Lung microvascular endothelial cell (primary cell): ENCODE measurements at places on chromosomes 16 and 17. TPM values are rescaled to one million over a fixed set of nuclear protein-coding genes. Genes with fewer than 3 reads are reported as not detected.

DNA sequence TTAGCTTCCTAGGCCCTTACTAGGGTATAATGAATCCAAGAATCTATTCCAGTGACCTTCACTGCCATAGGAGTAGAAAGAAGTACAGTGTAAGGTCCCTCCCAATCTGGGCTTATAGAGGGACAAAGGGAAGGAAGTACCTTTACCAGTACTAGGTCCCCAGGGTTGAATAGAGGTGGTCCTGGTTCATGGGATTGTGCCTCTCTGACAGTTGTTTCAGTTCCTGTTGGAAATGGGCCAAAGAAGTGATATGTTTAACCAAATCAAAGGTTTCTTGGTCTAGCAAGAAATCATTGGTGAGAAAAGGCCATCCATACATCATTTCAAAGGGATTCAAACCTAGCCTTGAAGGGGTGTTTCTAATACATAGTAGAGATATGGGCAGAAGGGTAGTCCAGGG lies 16.0 kb upstream of the ZNHIT3 start:
- no peak for DNase-seq

DNA sequence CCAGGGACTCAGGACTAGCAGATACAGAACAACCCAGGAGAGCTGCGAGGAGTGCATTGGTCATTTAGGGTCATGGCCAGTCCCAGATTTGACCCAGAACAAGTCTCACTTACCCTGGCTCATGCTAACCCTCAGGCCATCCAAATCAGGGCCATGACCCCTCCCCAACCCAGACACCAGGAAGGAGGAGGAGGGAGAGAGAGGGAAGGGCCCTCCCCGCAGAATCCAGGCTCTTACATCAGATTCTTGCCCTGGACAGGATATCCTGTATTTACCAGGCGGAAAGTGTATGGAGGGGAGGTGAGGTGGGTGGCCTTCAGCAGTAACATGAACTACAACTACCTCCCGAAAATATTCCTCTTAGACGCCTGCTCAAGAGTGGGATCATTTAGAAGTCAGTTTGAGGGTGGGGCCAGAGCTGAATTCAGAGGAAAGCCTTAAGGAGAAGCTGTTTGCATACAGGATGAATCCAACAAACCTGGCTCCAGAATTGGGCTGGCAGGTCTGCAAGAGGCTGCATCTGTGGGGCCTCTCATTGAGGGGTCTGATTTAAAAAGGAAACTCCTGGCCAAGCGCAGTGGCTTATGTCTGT lies 2.1 kb downstream of the VAT1 start:
- DNase-seq: no peak

DNA sequence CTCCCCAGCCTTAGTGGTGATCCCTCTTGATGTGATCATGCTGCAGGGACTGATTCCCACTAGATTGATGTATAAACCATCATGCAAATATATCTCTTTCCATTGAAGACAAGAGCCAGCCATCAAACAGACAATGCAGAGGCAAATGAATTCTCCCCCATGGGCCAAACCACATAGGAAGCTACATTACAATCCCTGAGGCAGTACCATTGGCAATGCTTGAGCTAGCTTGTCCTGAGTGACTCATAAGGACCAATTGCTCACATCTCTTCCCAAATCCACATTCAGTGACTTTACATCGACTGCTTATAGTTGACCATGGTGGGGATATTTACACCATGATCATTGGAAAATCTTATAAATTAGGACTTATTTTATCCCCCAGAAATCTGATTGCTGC lies 242.2 kb downstream of the SHISA9 start:
- DNase-seq: no peak

- DNase-seq: no peak
These were observed 530 bp upstream of the ZDHHC7 start for GRCh38 chr16:85011846-85012284.

- DNase-seq: no peak
These were observed 20.0 kb upstream of the HERPUD1 start for GRCh38 chr16:56911771-56912571.

Gene PRDM7
- total RNA-seq: not detected in 2 replicates

- DNase-seq: no peak
These were observed 26.1 kb upstream of the HOXB13 start for GRCh38 chr17:48754500-48755261.

DNA sequence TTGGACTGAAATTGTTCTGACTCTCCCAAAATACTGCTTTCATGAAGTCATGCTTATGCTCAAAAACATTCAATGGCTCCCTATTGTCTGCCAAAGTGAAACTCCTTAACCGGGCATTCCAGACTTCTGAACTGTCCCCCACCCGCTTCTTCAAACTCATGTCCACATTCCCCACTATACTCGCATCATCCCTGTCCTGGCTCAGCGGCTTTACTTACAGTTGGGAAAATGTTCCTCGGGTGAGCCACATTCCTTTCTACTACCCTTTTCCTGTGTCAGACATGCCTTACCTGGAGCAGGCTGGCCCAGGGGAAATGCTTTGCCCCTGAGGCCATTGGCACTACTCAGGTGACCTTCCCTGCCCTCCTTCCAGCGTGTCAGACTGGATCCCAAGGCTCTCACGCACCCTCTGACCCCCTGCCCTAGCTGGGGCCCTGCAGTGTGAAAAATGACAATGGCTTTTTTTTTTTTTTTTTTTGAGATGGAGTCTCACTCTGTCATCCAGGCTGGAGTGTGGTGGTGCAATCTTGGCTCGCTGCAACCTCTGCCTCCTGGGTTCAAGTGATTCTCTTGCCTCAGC lies 5.3 kb downstream of the CYGB start:
- no peak for DNase-seq

DNA sequence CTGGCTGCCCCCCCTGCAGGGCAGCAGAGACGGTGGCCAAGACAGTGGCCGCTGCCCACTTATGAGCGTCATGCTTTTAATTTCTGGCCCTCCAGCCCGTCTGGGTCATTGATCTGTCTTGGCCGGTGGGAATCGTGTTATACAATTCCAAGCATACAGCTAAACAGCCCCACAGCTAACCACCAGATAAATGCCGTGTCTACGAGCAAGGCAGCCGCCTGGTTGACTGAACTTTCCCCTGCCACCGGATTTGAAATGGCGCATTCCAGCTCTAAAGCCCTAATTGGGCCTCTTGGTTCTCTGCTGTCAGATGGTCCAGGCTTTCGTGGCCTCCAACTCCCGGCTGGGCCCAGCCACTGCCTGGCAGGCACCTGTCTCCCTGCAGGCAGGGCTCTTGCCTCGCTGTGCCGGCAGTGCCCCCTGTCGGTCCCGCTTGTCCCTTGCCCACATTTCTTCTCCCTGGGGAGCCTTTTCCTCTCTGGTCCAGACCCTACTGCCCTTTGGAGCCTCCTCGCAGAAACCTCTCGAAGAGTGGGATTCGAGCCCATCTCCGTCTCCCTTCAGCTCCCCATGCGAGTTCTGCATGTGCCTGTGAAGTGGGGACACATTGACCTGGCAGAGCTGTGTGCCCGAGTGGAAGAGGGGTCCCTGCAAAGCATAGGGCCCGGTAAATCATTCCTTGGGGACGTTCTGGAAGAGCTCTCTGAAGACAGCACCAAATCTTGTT lies 1.8 kb upstream of the RBFOX3 start:
- peak; percentile 51 for DNase-seq

Gene FOXO3B
- 1.4 and 1.5 TPM in 2 replicates for total RNA-seq

DNA sequence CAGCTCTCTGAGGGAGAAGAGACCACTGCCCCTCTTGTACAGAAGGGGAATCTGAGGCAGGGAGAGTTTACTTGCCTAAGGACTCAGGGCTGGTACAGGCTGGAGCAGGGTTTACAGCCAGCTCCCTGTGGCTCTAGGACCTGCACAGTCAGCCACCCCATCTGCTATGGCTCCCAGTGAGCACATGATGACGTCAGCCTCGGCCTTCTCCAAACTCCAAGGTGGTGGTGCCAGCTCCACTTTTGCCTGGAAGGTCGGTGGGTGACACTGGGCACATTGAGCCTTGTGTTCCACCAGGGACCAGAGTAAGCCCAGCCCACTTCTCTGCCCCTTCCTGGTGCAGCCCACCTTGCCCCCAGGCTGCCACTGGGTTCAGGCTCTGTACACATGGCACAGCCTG lies 202.2 kb downstream of the ENGASE start:
- DNase-seq: no peak

DNA sequence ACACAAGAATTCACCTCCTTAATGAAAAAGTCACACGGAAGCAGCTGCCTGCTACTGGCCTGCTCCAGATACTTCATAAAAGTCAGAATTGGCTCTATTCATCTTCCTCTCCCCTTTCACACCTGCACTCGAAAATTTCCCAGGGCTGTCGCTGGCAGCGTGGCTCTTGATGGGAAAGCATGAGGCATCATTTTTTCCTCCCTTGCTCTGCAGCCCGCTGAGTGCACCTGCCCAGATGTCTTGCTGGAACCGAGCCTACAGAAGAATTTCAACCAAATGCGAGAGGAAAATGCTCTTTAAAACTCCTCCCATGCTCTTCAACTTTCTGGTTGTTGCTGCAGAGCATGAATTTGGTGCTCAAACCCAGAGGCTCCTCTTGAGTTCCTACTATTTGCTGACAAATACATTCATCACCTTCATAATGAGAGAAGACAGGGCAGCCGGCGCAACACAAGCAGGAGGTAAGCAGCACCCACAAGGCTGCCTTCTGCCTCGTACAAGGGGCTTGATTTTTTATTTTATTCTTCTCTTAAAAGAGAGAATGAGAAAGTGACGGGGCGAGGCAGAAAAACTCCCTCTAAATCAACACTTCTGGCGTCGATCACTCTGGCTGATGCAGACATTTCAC lies 146.8 kb downstream of the ZFHX3 start:
- DNase-seq: no peak

DNA sequence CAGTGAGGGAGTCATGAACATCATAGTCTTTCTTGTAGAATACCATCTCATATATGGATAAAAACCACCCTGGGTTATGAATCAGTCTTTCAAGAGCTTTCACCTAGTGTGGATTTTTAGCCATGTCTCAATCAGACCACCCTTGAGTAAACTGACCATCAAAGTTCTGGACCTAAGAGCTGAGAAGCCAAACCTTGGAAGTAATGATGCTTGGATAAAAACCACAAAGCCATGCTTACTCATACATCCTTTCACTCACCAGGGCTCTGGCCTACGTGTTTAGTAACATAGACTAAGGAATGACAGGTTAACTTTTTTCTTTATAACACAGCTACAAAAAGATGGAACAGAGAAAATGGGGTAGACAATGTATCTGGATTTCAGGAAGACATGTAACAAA lies 167.2 kb downstream of the STX8 start:
- DNase-seq: peak; percentile 25

GRCh38 chr16:88839745-88840599 lies 16.8 kb downstream of the GALNS start:
- DNase-seq: no peak

Gene WNK4
- 0.99 and 1.5 TPM in 2 replicates for total RNA-seq

DNA sequence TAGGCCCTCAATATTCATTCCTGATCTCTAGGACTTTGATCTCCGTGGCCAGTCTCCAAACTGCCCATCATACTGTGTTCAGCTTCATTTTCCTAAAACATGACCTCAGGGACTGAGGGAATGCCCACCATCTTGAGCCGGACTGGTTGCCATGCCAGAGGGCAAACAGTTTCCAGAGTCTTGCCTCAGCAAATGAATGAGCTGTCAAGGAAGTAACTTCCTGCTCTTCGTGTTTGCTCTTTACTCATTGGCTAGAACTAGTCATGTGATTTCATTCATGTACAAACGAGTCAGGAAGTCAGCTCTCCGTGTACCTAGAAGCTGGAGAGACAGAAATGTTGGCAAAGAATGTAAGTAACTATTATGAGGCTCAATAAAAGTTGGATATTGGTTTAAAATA lies 50.2 kb downstream of the ANKFN1 start:
- peak; percentile 64 for DNase-seq

Gene IL17C
- not detected in 2 replicates for total RNA-seq

DNA sequence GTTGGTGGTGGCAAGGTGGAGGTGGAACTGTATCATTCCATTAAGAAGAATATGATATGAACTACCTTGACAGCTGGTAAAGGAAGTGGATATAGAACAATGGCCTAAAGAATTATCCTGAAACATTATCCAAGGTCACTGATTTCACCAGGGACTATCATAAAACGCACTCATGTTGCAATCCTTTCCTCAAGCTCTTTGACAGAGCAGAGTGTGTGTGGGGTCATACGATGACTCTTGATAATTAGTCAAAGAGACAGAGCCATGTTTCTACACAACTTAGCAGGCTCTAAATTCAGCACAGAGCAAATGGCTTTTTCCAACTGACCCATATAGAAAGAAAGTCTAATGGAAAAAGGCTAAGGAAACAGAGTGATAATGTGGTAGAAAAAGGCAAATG lies 126.4 kb upstream of the ANKFN1 start:
- DNase-seq: no peak

Gene KRTAP4-3
- total RNA-seq: not detected in 2 replicates

DNA sequence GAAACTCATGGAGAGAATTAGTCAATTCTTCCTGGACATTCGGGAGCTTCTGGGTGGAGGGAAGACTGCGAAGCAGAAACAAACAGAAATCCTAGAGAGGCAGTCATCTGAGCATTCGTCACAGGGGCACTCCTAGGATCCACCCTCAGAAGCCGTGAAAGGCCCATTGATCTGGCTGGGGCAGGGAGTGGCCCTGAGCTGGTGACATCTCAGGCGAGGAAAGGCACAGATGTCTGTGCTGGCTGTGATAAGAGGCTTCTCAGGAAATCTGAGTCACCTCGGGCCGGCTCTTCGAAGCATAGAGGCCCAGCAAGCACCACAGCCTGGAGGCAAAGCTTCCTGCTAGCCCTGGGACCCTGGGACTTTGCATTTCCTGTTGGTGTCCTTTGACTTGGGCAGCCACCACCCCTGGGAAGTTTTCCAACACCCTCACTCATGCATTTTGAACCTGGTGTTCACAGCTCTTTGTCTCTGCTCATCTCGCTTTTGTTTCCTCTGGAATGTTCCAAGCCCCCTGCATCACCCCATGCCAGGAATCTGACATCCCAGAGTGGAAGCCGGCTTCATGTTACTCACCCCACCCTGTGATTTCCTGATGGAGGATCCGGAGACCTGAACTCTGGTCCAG lies 23.3 kb upstream of the CDRT4 start:
- DNase-seq: peak; percentile 96

Gene CTRB1
- not detected in 2 replicates for total RNA-seq

Gene HS3ST4
- total RNA-seq: not detected in 2 replicates

- no peak for DNase-seq
These were observed 104.6 kb downstream of the RAP1GAP2 start for GRCh38 chr17:2900842-2901241.

- no peak for DNase-seq
These were observed 19.6 kb downstream of the SNN start for GRCh38 chr16:11687601-11688519.

GRCh38 chr17:27654654-27655524 lies 23.9 kb downstream of the LGALS9 start:
- DNase-seq: peak; percentile 63
